ENCODE measurements at places on chromosomes 4 and X.

GRCh38 chr4:3344596-3344995, 51.8 kb downstream of the RGS12 start:
- DNase-seq = no peak

DNA sequence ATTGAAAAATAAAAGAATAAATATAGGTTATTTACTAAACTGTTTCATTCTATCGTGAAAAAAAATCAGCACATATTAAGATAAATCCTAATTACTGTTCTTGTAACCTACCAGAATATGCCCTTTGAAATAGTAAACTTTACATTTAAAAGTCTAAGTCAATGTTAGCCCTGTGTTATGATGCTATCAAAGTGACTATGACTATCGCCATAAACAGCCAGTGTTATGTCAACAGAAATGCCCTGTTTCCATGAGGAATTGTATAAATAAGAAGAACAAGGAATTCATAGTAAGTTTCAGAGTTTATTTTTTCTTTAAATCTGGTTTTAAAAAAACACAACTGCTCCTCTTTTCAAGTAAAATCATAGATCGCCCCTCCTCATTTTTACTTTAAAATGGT, 11.4 kb downstream of the NR3C2 start:
- no peak for DNase-seq

GRCh38 chrX:153880440-153880815, 5.5 kb downstream of the L1CAM start:
- DNase-seq = no peak

DNA sequence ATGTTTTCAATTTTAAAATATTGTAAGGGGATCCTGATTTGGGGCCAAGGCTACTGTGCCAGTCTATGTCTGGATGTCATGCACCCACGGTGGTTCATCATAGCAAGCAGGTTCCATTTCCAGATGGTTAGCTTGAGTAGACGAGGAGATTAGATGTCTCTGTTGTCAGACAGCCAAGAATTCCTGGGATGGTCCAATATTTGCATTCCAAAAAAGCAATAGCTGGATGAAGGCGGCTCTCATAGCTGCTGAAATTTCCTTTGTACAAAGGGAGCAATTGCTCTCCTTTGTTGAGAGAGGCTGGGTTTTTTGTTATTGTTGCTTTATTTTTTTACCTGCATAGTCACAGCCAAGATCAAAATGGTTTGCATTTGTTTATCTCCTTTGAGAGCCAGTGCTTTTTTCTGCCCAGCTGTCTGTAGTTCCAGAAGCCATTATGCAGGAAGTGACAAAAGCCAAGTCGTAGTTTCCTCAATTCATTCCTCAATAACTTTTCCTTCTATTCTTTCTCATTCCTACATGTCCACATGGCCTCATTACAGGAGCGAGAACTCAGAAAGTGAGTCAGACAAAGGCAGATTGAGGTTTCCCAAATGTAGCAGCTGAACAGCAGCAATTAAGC, 107.9 kb downstream of the MMRN1 start:
- no peak for DNase-seq

DNA sequence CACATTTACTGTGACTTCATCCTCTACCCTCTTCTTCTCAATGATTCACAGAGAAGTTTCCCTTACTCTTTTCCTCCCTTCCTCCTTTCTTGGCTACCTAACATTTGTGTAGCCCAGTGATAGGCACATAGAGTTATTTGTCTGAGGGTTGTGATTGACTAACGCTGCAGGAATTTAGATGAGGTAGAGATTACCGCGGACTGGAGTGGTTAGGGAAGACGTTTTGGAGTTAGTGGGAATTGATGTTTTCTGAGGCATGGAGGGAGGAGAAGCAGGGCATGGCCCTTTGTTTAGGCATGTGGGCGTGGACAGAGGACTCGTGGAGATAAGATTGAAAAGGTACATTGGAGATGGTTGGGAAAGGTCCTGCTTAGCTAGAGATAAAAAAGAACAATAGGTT, 246.7 kb downstream of the GPAT3 start:
- DNase-seq = no peak

- DNase-seq = no peak
Observed at GRCh38 chrX:41435708-41436107, 11.4 kb upstream of the NYX start.
